ENCODE measurements at places on chromosomes 13 and 19.

DNA sequence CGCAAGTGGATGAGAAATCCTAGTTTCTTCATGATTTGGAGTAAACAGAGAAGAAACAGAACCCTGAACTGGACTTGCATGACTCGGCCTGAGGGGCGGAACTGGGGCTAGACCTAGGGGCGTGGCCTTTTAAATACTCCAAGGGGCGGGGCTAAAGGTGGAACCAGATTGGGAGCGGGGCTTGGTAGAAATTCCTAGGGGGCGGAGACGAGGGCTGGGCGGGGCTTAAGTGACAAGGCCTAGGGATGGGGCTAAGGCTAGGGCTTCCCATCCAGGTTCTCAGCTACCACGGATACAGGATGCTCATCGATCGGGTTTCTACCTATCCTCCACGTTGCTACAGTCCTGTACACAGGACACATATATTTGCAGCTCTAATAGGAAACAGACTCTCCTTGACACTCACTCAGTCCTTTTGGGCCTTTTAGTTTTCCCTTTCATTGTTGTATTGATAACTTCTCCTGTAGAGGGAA lies 372 bp upstream of the ZNF699 start:
- DNase-seq: peak; percentile 74

DNA sequence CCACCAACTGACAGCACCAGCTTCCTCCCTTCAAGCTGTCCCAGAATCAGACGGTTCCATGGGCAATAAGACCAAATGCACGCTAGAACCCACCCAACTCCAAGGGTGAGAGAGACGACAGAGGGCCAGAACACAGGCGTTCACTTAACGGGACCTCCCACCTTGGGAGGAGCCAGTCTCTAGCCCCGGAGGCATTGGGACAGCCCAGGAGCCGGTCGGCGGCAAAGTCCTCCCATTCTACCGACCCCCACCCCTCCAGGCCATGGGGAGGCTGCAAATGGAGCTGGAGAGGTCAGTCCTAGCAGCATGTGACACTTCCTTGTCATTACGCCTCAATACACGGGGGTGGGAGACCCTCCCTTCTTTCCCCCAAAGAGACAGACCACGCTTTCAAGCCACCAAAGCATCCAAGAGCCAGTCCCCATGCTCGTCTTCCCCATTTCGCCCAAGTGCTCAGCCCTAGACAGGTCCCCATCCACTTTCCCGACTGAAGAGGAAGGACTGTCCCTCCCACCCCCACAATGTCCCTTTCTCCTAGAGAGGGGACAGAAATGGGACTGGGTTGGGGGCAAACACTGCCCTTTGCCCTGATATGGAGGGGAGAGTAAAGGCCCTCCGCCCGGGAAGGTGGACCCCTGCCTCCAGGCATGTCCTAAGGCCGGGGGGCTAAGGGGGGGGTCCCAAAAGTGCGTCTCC lies 964 bp downstream of the KHSRP start:
- DNase-seq: no peak

GRCh38 chr13:60210510-60211330 lies 47.0 kb upstream of the DIAPH3 start:
- no peak for DNase-seq

DNA sequence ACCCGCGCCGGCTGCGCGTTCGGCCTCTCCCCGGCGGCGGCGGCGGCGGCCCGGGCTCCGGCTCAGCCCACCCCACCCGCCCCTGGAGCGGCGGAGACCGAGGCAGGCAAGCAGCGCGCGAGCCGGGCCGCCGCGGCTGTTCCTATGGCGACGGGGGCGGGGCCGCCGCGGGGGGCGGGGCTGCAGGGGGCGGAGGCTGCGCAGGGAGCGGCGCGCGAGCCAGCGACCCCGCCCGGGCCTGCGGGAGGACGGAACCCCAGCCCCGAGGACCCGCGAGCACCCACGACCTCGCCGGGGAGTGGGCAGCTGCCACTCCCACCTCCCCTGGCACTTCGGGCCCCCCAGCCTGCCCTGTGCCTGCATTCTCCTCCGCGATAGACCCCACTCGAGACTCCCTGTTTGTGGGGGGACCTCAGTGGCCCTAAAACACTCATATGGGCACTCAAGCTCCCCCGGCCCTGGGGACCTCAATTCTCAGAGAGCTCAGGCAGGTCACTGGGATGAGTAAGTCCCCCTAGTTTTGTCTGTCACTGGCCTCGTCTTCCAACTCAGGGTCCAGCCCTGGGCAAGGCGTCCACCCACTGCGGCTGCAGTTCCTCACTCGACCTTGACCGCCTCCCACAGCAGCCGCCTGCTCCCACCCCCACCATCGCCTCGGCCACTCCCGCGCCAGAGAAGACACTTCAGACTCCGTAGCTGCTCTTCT lies at the start of gene CTXN1:
Gene CTXN1 (minus strand): TSS at position 115 of the 706 bp plus-strand sequence. CDS start 597 bp downstream, outside the sequence.
- no peak for DNase-seq

DNA sequence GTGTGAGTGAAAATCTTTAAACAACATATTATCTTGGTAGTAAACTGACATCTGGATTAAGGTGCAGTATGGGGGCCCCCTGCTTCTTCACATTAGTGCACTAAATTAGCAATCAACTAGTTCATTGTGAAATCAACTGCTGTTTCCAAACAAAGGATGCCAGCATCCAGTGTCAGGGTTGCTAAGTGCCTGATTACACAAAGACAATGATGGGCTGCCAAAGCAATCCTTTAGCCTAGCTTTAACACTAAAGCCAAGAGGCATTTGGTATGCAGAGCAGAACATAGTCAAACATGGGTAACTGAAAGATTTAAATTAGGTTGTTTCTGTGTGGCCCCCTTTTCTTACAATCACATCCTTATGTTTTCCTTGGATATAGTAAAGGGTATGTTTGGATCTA lies 543.1 kb upstream of the SLITRK5 start:
- DNase-seq: no peak

- no peak for DNase-seq
Measured at GRCh38 chr13:57302604-57303003, 135.6 kb downstream of the PRR20E start.

GRCh38 chr19:3108775-3109174 lies 14.6 kb downstream of the GNA11 start:
- DNase-seq: peak; percentile 51

DNA sequence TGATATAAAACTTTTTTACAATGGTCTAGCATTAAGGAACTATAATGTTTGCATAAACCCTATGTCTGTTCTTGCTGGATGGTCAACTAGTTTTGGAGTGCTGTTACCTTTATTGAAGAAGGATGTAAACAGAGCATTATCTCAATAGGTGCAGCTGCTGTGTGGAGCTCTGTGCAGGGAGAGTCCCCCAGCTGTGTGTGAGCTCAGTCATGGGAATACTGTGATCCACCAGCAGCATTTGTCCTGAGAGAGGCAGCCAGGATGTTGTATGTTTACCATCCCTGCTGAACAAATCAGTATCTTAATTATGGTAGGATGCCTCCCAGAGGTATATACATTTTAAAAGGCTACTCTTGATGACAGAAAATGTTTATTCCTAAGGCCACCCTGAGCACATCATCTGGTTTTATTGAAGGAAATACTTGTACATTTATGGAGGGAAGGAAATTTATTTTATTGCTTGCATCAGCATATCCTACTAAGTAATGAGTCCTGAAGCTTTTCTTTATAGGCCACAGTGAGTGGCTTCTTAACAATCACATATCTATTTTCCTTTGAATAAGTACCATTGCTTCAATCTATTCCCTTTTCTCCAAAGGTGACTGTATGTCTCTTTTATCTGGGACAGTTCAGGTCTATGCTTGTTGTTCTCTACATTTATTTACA lies 11.7 kb downstream of the RAP2A start:
- no peak for DNase-seq

- peak; percentile 39 for DNase-seq
Measured at GRCh38 chr19:45569619-45570421, 14.8 kb downstream of the OPA3 start.

DNA sequence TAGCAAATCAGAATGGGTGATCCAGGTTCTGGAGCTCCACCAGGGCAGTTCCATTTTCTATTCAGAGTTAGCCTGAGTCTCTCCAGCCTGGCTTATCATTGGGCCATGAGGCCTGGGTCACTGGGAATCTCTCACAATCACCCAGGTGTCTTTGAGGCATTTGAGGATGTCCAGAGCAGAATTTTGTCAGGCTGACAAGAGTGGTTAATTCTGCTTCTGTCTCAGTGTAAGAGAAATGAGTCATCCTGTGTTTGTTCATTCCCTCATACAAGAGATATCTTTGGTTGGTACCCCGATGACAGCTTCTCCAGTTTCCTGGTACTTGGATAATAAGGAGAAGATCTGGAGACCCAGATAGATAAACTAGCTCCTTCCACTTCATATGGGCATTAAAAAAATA lies 10.4 kb downstream of the ZNF93 start:
- DNase-seq: no peak

GRCh38 chr13:44147648-44148047 lies 226.0 kb upstream of the SERP2 start:
- DNase-seq: no peak

- no peak for DNase-seq
Measured at GRCh38 chr13:41985788-41986508, 25.0 kb upstream of the VWA8 start.

GRCh38 chr19:3061182-3062161 lies 823 bp downstream of the TLE5 start:
- DNase-seq: peak; percentile 22

DNA sequence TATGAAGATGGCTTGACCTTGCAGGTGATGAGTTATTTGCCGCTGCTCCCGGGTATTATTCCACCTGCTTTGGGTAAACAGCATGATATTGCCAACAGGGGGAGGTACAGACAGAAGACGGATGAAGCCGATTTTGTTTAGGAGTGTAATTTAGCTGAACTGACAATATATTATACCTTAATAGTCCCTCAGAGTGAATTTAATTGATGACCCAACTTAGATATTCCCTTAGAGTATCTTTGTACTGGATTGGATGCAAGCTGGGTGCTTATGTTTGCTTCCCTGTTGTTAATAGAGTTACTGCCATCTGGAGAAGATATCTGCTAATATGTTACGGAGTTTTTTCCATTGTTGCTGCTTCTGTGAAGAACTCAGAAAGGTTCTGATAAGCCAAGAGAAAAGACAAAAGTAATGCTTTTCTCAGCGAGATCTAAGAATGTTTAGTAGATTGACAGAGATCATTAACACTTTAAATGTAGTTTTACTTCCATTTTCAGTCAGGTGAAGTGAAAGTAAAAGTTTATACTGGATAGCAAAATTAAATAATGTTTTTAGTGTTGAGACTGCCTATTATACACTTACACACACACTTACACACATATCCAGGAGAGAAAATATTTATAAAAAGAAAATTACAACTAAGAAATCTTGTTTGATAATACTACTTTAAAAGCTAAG lies 2220.8 kb upstream of the PCDH20 start:
- no peak for DNase-seq

- no peak for DNase-seq
Measured at GRCh38 chr13:99182439-99182838, 18.2 kb upstream of the UBAC2 start.

- DNase-seq: no peak
Measured at GRCh38 chr13:106291006-106291405, 244.5 kb downstream of the EFNB2 start.

GRCh38 chr13:64917566-64917965 lies 2312.6 kb downstream of the PCDH9 start:
- DNase-seq: no peak

- DNase-seq: no peak
Measured at GRCh38 chr13:48236528-48237353, 3.7 kb downstream of the ITM2B start.
